ENCODE measurements at places on chromosomes 11 and 22.

- no peak for DNase-seq
Measured at GRCh38 chr11:64772303-64773018, 5.9 kb downstream of the SF1 start.

DNA sequence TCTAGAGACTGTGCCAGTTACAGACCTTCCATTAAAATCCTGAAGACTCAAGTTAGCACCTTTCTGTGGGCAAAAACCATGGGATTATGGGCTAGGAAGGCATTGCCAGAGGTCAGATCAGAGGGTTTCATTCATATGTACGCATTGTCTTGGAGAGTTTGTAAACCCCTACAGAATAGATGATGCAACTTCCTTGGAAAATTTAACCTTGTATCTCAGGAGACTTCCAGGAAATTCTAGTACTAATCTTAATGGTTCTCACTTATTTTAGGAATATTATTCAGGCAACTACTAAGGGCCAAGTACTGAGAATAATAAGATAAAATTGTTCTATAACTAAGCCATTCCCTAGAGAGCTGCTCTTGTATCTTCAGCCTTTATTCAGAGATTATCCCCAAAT, 6.9 kb downstream of the OLFML1 start:
- no peak for DNase-seq

GRCh38 chr11:27423125-27423524, 49.5 kb downstream of the LGR4 start:
- DNase-seq = peak; percentile 75

DNA sequence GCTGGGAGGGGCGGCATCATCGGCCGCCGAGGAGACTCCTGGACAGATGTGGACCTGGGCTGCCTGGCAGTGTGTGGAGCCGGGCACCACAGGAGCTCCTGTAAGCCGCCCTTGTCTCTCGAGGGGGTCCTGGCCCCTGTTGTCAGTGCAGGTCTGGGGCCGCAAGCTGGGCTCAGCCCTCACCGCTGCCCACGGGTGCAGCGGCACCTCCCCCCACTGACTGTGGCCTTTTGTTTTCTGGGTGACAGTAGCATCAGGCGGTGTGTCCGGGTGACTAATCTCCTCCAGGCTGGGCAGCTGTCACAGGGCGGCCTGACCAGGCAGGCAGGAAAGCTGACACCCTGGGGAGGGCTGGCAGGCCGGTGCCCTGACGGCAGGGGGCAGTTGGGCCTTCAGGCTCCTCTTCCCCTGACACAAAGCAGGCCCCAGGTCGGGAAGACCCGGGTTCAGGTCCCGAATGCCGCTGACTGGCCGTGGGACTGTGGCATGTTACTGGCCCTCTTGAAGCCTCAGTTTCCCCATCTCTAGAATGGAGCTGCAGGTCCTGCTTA, 16.3 kb downstream of the DGKZ start:
- no peak for DNase-seq

DNA sequence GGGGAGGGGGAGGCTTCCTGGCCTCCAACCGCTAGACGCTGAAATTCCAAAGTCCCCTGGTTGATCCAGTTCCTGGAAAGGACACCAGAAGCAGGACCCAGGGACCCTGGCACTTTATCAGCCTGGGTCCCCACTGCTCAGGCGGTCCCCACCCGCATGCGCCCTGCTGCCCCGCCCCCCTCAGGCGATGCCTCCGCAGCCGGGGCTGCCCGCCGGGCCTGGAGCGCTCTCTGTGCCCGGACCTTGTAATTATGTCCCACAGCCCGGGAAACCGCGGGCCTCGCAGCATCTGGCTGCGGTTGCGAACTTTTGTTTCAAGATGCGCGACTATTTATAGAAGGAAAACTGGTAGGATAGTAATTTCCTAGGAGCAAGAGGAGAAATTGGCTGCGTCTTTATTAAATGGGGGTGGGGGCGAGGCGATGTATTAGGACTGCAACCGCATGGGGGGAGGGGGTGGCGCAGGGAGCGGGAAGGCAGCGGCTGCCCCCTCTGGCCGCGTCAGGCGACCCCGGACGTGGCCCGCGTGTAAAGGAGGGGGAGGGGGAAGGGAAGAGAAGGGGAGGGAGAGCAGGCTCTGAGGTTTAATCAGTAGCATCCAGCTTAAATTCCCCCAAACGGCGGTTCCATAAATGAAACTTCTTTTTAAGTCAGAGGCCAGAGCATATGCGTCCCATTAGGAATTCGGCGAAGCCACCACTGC, 6.1 kb downstream of the WNT7B start:
- no peak for DNase-seq

GRCh38 chr11:35082321-35083180, 56.4 kb upstream of the CD44 start:
- no peak for DNase-seq

- DNase-seq = no peak
Measured at GRCh38 chr22:49207008-49208003, 620.4 kb downstream of the BRD1 start.

DNA sequence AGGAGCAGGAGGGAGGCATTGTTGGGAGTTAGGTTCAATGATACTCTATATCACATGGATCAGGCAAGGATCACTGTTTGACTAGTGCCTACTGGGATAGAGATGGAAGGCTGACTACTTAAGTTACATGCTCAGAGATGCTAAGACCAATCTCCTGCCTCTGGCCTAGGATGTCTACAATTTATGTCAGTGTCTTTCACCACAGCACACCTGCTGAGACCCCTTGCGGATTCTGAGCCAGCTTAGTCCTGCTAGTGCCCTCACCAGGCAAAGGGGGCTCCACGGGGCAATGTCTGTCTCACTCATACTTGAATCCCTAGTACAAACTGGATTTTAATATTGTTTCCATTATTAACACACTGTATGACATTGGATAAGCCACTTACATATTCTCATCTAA, 732.5 kb downstream of the DLG2 start:
- no peak for DNase-seq

GRCh38 chr22:50518606-50519005, 6.8 kb downstream of the SCO2 start:
- no peak for DNase-seq

DNA sequence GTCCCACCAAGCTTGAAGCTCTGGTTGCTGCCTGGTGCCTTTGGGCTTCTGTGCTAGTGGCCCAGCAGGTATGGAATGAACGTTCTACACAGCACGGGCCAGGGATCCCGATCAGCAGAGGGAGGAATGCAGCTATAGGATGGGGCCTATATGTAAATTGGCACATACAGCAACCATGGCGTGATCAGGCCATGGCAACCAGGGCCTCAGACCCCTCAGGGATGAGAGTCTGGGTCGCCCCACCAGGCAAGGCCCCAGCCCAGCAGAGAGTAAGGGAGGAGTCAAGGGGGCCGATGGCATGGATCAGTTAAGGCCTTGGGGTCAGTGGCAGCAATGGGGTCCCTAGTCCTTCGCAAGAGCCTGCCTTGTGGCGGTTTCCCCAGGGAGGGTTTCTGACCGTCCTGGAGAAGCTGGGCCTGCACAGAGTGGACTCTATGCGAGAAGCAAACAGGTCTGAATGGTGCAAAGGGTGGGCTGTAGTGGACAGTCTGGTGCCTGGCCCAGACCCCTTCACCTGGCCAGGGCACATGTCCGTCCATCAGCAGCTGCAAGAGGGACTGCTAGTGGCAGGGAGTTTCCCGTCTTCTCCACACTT, 98.6 kb downstream of the RPS6KA4 start:
- no peak for DNase-seq

- DNase-seq = no peak
Measured at GRCh38 chr11:64164392-64165312, 1.3 kb downstream of the MACROD1 start.

GRCh38 chr11:1107316-1108245, 32.9 kb downstream of the MUC2 start:
- no peak for DNase-seq

- no peak for DNase-seq
Measured at GRCh38 chr11:61039916-61040315, 62.4 kb upstream of the CD5 start.

DNA sequence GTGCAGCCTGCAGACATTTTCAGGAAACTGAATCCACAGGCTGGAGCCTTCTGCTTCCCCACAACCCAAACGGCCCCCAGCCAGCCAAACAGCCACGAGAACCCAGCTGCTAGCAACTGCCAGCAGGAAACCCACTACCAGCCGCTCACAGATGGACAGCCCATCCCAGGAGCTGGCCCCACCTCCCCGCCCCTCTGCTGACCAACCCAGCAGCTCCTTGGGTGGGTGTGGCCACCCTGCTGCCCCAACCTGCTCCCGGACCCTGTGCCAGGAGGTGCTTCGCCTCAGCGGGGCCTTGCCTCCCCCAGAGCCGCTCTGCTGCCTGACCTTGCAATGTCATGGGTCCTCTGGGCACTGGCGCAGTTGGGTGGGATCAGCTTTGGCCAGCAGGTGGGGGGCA, 8.2 kb upstream of the CCDC188 start:
- DNase-seq = no peak

DNA sequence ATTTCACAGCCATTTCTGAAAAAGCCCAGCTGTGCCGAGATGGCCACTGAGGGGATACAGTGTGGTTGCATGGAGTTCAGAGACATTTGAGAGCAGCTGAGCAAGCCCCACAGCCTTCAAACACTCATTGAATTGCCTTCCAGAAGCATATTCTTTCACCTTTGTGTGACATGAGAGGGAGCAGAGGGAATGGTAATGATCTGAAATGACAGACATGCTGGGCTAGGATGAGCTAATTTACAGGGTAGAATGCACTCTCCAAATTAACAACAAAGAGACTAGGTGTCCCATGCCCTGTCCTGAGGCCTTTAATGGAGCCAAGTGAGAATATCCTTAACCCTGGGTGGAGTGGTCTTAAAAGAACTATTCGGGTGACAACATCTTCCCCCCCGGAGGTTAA, 585.4 kb downstream of the NELL1 start:
- DNase-seq = no peak

GRCh38 chr22:44538518-44539315, 40.7 kb upstream of the RTL6 start:
- DNase-seq = no peak

DNA sequence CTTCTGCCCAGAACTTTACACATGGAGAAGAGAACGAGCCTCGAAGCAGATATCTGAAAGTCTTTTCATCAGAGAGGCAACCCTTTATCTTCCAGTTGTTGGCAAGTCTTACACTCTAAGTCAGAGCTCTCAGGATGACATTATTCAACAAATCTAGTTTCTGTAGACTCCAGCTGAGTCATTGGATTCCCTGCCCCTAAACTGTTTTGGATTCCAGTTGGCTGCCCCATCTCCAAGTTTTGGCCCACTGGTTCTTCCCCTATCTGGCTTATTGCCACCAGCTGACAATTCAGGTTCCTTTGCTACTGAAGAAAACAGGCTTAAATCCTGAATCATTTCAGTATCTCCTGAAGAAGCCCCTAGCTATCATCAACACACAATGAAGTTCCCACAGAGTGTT, 14.2 kb downstream of the SAAL1 start:
- DNase-seq = no peak

- no peak for DNase-seq
Measured at GRCh38 chr22:24028533-24028932, 17.4 kb downstream of the CABIN1 start.

DNA sequence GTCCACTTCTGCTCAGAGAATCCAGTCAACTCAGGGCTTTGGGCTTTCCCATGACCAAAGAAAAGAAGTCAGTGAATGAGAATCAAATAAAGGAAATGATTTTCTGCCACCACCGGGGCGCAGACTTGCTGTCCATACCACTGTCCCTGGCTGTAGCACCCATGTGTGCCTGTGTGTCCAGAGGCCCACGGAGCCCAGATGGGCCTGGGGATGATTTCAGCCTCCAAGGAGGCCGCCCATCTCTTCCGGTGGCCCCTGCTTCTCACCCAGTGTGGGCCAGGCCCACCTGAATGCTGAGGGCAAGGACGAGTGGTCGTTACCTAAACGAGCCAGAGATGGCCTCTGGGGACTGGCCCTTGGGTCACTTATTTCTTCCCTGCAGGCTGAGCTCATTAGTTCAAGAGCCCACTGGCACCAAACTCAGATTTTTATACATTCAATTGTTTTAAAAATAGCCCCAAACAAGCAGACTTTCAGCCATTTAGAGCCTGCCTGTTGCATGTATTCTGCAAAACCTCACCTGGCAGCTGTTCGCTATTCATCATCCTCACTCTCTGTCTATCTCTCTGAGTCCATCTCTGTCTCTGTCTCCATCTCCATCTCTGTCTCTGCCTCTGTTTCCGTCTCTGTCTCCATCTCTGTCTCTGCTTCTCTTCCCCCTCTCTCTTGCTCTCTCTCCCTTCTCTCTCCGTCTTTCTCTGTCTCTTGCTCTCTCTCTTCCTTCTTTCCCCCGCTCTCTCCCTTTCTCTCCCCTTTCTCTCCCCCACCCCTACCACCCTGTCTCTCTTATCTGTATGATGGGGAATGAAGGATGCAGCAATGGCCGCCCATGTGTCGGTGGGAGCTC, 24.2 kb downstream of the KRTAP5-5 start:
- DNase-seq = no peak

DNA sequence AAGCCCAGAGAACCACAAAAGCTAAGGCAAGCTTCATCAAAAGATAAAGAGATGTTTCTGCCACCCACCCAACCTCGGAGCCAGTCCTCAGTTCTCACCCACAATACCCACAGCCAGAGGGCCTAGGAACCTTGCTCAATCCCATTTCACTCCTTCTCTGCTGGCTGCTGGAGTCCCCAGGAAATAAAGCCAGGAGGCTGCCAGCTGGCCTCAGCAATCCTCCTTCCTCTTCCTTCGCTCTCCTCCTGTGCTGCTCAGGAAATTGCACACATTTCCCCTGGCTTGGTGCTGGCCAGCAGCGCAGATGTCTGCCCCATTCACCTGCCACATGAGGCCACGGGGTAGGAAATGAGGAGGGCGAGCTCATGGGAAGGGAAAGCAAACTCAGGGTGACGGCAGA, 91.8 kb upstream of the LDLRAD3 start:
- no peak for DNase-seq

DNA sequence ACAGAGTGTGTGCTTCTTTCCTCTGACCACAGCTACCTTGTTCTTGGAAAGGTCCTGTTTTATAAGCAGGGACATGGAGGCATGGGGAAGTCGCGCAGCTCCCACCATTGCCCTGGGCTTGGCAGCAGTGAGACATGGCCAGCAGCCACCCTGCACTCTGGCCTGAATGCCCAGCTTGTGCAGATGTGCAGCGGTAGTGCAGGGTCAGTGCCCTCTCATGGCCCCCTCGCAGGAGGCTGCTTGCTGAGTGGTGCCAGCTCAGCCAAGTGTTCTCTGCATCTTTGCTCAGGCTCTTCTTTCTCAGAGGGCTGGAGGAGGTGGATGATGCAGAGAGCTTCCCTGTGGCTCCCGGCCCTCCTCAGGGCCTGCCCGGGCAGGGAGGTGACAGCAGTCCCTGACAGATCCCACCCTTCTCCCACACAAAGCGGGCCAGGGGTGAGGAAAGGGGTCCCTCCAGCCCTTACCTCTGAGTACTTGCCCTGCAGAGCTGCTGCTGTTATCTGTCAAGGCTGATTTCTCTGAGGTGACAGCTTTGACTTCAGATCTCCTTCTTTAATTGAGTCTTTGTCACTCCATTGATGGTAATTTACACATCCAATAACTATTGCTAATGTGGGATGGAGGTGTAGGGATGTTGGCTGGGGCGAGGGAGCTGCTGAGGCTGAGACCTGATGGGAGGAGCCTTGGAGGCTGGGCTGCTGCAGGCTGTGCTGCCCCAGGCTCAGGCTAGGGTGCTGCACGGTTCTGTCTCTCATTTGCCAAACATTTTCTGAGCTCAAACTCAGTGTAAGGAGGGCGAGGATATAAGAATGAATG, 47.4 kb upstream of the B3GAT1 start:
- DNase-seq = no peak

- no peak for DNase-seq
Measured at GRCh38 chr11:64510759-64511158, 80.3 kb upstream of the SLC22A12 start.

GRCh38 chr11:126229858-126230540, 18.4 kb downstream of the FAM118B start:
- DNase-seq = no peak

GRCh38 chr11:102476812-102477211, 24.2 kb upstream of the TMEM123 start:
- DNase-seq = no peak

GRCh38 chr11:69546735-69547370, 65.4 kb downstream of the LINC01488 start:
- DNase-seq = no peak

Data from NCI-H460 (cell line).